ENCODE measurements at places on chromosomes 6 and 20.

GRCh38 chr6:128078276-128078675, 177.4 kb upstream of the THEMIS start:
- DNase-seq: no peak

GRCh38 chr6:146878168-146878951, 279.6 kb downstream of the ADGB start:
- no peak for DNase-seq

DNA sequence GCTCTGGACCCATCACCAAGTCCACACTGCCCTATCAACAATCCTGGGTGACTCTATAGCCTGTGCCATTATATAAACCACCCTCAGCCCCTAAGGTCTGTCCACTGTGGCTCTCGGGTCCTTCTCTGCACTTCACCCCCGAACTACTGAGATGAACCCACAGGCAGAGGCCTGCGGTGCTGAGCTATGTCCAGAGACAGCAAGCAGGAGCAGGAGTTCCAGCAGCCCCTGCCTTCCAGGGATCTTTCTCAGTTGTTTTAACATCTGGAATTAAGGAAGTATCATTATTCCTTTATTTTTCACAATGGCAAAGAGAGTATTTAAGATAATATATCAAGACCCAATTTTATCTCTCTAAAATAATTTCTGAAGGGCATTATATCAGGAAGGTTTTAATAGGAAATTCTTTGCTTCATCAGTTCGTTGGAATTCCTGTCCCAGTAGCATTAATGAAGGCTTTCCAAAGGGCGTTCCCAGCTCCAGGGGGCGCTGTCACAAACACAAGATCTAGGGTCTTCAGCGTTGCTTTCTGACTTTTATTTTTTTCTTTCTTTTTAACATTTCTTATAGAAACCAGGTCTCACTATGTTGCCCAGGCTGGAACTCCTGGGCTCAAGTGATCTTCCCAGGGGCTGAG, 27.3 kb downstream of the RRBP1 start:
- DNase-seq: no peak

DNA sequence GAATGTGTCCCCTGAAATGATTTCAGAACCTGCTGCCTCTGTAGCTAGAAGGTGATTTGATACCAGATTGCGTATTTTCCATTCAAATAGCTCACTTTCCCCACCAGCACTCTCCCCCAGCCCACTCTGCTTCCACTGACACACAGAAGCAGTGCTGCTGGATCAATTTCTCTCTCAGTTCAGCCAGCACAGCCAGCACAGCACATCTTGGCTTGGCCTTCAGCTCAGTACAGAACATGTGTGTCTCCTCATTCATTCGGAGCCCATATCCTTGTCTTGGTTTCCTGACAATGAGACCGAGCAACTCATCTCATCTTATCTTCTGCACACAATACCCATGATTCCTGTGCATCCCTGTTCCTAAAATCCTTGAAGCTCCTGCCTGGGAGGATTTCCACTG, 33.8 kb upstream of the CD83 start:
- no peak for DNase-seq

- no peak for DNase-seq
Observed at GRCh38 chr6:99471638-99472037, 43.6 kb downstream of the USP45 start.
